ENCODE measurements at places on chromosomes 2 and 18.

DNA sequence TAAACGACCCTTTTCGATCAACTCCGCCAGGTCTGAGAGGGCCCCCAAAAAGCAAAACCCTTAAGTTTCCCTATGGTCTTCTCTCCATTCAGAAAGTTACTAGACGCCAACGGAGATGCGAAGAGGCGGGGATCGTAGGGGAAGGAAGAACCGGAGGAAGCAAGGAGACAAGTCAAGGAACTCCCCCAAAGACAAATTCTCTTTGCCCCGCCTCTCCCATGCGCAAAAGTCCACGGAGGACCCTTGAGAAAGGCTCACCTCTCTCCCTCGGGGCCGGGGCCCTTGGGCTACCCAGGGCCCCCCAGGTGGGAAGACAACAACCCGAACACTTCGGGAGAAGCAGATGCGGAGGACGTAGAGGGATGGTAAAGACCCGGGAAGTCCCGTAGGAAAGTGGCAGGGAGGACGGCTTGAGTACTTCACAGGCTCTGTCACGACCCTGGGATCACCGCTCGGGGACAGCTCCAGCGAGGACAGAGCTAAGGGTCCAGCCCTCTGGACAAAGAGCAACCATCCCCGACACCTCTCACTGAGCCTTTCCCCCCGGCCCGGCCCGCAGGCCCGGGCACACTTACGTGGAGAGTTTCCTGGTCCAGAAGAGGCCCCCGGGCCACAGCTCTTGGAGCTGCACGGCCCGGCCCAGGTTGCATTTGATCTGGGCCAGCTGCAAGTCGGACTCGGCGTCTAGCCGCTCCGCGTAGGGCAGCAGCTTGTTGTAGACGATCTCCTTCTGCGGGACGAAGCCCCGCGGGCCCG lies 647 bp downstream of the PSME4 start:
- DNase-seq, result peak; percentile 11

GRCh38 chr18:10926621-10927161 lies 222.7 kb downstream of the PIEZO2 start:
- no peak for DNase-seq

GRCh38 chr2:194705398-194705797 lies 951.6 kb upstream of the SLC39A10 start:
- DNase-seq, result no peak

- no peak for DNase-seq
Measured at GRCh38 chr18:65017372-65017760, 733.4 kb upstream of the CDH7 start.

GRCh38 chr2:84459018-84459943 lies at the start of gene SUCLG1:
TSS of gene SUCLG1 (minus strand) at chr2:84459280. CDS start at chr2:84459269, 11 bp downstream.
- DNase-seq, result peak; percentile 85

DNA sequence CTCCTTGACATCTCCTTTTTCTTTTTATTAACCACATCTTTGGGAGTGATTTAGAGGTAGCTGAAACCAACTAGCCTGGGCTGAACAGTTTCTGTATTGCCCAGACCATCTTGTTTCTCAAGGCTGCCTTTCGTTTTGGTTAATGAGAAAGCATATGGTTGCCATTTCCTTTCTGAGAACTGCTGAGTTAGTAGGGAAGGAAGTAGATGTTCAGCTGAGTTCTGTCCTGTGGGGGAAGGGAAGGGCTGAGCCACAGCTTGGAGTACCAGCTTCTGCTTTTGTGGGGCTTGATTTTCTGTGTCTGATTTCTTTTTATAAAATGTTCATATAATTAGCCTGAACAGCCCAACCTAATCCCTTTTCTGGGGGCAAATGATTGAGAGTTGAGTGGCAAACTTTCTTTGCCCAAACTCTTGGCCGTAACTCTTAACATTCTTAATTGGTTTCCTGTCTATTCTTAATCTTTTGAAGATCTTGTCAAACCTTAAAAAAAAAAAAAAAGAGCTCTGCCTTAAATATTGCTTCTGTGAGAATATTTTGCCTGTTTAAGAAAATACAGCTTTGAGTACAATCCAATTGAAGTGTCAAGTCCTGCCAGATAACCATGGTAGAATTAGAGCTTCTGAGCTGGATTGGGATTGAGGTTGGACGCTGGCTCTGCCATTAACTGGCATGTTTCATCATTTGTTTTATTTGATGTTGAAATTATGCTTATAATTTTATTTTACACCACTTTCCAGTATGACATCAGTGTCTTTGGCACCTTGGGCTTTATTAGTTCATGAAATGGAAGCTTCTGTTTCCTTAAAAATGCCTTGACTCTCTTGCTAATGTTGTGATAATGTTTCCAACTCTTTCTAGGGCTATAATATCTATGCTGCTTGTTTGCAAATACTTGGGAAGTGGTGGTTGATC lies 1.9 kb upstream of the NABP1 start:
- peak; percentile 84 for DNase-seq

DNA sequence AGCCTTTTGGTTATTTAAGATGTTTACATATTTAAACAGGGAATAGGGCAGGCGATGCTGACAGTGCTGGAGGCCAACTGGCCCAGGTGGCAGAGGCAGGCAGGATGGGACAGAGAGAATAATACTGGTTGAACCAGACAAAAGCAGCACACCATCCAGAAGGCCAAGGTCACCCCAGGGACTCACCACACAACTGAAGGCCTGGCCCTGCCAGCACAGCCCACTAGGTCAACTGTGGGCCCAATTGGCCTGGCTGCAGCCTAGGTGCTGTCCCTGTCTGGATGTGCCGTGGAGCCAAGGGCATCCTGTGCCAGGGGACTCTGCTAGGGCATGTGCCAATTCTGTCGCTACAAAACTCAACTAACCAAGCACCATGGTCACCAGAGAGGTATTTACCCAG lies 69.2 kb downstream of the RNF152 start:
- DNase-seq, result no peak

DNA sequence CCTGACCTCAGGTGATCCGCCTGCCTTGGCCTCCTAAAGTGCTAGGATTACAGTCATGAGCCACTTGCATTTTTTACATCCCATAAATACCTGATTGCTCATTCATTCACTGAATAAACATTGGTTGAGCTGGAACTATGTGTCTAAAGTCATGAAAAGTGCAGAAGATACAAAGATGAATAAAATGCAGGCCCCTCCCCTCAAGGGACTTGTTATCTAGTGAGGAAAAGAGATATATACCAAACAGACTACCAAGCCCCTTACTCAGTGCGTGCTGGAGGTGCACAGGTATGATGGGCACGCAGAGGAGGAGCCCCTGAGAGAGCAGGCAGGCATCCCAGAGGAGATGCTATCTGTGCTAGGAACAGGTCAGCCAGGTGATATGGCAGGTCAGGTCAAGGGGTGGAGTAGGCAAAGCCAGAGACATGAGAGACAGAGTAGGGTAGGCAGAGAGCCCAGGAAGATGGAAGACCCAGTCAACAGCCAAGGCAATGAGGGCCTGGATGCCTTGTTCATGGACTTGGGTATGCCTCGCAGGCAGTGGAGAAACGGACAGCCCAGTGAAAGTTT lies 7.7 kb downstream of the FHL2 start:
- no peak for DNase-seq

All from CD4-positive, alpha-beta T cell treated with Interleukin-2 at 100 ng/mL for 4 hours (primary cell).